HCT116 (cell line): ENCODE measurements at places on chromosomes 13 and 19. TPM values are rescaled to one million over a fixed set of nuclear protein-coding genes. Genes with fewer than 3 reads are reported as not detected.

DNA sequence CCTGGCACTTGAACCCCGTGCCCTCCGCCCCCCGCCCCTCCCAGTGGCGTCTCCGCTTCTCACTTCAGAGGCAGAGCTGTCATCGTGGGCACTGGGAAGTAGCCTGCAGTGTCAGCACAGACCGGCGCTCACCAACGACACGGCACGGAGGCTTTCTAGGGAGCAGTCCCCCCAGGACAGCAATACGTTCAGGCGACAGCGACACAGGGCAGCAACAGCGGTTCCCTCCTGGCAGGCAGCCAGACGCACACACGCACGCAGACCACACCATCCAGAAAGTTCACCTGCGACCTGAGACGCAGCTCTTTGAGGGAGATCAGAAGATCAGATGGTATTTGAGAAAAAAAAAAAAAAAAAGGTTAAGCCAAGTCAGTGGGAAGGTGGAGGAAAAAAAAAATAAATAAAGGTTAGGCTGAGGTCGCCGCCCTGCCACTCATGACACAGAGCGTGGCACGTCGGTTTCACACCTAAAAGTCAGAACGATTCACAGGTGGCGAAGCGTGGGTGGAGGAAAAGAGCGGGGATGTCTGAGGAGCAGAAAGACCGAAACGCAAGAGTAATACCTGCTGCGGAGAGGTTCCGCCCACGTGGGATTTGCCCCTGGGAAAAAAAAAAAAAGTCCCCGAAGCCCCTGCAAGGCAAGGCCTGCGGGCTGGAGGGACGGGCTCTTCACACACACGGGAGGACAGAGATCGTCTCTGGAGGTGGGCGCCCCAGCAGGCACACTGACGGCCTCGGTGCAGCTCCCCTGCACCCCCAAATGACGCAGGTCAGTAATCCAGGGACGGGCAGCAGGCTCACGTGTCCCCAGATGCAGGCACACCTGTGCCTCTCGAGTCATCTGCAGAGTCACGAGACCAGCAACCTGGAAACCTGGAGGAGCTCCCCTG, 94.5 kb downstream of the GNG7 start:
- H3K4me3 ChIP-seq, result no peak overlapping the region
- H3K27ac ChIP-seq, result no peak overlapping the region
- DNase-seq, result no peak
- peaks cover 10% of the 10 kb centered on the region for H3K4me1 ChIP-seq

TMEM143 gene
- total RNA-seq, result 13.2 TPM

DNA sequence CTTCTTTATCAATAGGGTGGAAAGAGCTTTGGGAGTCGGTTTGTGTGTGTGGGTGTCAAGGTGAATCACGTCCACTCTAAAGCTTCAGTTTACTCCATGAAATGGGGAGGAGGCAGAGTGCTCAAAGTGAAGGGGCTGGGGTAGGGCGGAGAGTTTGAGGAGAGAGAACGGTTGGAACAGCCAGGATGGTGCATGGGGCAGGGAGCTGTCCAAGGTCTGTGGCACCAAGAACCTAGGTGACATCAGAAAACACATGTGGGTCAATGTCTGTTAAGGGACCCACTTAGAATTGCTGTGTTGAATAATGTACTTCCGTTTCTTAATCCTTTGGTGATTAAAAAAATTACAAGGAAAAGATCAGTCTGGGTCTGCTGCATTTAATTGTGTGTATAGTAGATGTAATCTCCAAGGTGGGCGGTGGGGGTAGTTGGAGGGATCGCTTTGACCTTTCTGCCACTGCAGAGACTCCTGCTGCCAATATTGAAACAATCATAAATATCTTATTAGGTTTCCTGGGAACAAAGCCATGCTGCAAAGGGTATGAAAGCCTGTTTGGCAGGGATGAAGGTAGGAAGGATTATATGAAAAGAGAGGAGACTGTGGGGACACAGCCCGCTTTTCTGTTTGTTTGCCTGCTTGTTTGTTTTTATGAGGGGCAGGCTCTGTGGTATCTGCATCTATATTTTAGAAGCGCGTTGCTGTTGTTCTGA, 122.3 kb downstream of the ATP8A2 start:
- no peak overlapping the region for H3K27ac ChIP-seq
- no peaks in the 10 kb centered on the region for H3K4me1 ChIP-seq
- no peak overlapping the region for H3K4me3 ChIP-seq
- no peaks in the 10 kb centered on the region for H3K36me3 ChIP-seq

ABHD17A gene
- total RNA-seq, result 68.2 TPM

CASP14 gene
- total RNA-seq, result not detected

STOML3 gene
- total RNA-seq, result not detected

GRCh38 chr13:31670831-31671617, 68.3 kb upstream of the RXFP2 start:
- H3K27me3 ChIP-seq, result peaks cover 27% of the 10 kb centered on the region
- H3K36me3 ChIP-seq, result no peaks in the 10 kb centered on the region
- no peaks in the 10 kb centered on the region for H3K4me1 ChIP-seq
- DNase-seq, result no peak
- no peak overlapping the region for H3K27ac ChIP-seq

GRCh38 chr13:112174476-112175110, 107.6 kb downstream of the SOX1 start:
- no peak for DNase-seq
- H3K36me3 ChIP-seq, result no peaks in the 10 kb centered on the region
- peaks cover 15% of the 10 kb centered on the region; the same call in 1 of the 2 replicates for H3K27me3 ChIP-seq
- no peak overlapping the region for H3K4me3 ChIP-seq

DNA sequence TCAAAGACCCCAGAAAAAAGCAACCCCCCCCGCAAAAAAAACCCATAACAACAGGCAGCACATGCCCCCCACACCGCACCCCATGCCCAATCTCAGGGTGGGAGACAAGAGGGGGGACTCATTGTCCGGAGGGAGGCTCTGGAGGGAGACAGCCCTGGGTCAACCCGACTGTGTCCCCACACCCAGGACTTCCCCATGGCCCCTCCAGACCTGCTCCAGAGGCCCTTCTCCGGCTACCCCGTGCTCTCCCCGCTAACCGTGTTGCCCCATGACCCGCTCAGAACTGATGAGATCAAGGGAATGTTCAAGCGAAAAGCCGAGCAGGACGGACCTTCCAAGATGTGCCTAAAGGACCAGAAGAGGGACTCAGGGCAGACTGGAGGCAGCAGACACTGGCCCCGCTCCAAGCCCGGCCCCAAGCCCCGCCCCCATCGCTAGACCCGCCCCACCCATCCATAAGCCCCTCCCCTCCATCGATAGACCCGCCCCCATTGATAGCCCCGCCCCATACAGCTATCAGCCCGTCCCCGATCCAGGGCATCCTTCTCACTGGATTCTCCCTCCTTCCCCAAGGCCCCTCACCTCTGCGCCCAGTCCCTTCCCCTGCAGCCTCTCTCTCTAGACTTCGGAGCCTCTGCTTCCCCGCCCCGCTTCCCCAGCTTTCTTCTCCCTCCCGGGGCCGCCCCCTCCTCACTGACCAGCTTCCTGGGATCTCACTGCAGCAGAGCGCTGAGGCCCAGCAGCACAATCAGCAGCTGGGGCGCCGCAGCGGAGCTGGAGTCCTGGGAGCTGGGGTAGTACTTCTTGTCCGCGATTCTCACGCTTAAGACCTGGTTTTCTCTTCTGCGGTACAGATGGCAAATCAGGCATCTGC, 2.2 kb downstream of the BST2 start:
- peaks cover 4% of the 10 kb centered on the region; the same call in 1 of the 2 replicates for H3K4me1 ChIP-seq
- no peak overlapping the region for H3K27ac ChIP-seq
- no peaks in the 10 kb centered on the region for H3K27me3 ChIP-seq
- DNase-seq, result no peak
- H3K4me3 ChIP-seq, result no peak overlapping the region

KHSRP gene
- 553 TPM for total RNA-seq

RTBDN gene
- total RNA-seq, result 25.1 TPM

DNA sequence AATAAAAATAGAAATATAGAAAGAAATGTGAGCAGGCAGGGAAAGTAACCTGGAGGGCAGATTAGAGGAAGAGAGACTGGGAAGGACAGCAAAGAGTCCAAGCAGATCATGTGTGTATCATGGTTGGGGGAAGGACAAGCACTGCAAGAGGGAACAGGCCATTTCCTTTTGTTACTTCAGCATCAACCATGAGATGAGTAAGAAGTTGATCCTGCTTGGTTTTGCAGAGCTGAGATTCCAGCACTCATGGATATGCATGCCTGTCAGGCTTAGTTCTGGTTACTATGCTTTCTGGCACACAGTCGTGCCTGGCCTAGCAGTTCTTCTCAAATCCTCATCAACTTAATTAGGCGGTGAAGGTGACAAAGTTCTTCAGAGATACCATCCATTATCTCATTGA, 18.1 kb downstream of the NALCN start:
- H3K4me3 ChIP-seq, result no peak overlapping the region
- H3K4me1 ChIP-seq, result peaks cover 4% of the 10 kb centered on the region; the same call in 1 of the 2 replicates
- H3K27me3 ChIP-seq, result no peaks in the 10 kb centered on the region
- no peak overlapping the region for H3K27ac ChIP-seq

DNA sequence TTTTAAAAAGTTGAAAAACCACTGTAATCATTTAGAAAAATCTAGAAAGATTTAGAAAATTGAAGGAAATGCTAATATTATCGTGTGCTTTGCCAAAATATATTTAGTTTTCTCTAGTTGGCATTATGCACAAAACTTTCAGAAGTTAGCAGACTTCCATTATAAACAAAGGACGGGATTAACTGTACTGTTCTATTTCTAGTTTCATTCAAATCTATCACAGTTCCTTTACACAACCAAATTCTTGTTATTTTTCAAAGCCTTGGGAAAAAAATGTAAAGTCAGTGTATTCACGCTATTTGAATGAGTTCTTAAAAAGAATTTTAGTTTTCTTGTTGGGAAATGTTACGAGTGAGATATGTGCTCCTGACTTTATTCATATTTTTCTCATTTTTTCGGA, 277.8 kb downstream of the LMO7 start:
- H3K4me1 ChIP-seq, result no peaks in the 10 kb centered on the region
- no peak overlapping the region for H3K27ac ChIP-seq
- no peaks in the 10 kb centered on the region for H3K27me3 ChIP-seq
- H3K4me3 ChIP-seq, result no peak overlapping the region

- H3K4me3 ChIP-seq, result no peak overlapping the region
- H3K27me3 ChIP-seq, result no peaks in the 10 kb centered on the region
- H3K36me3 ChIP-seq, result no peaks in the 10 kb centered on the region
- no peaks in the 10 kb centered on the region for H3K4me1 ChIP-seq
- DNase-seq, result no peak
Observed at GRCh38 chr19:6402837-6403608, 10.1 kb upstream of the GTF2F1 start.

DNA sequence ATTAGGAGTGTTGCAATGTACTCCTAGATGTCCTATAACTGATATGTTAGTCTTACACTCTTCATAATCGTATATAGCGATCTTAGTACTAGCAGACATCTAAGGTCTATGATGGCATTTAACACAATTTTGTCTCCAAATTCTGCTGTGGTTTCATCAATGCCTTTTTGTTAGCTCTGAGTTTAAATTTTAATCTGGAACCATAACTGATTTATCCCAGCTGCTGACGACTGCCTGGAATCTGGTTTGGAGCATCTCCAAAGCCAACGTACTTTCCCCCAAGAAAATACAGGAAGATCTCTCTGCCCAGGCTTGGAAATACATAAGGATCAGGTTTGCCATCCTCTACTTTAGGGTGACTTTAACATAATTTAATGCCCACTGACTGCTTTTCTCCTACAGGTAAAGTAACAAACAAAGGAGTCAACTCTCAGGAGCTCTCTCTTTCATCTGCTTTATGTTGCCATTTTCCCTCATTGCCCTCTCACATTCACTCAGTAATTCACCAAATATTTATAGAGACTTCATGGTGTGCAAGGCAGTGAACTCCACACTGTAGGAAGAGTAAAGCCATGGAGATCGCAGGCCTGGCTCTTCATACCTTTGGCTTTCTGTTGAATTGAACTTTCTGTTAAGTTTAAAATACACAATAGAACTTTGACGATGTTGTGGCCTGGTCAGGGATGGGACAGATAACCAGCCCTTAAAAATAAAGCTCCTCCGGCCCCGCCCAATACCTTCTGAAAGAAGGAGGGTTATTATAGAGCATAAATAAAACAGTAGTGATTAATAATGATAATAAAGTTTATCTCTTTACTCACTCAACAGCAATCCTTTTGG, 23.3 kb upstream of the SPART start:
- no peaks in the 10 kb centered on the region for H3K4me1 ChIP-seq
- no peak overlapping the region for H3K27ac ChIP-seq
- H3K4me3 ChIP-seq, result no peak overlapping the region
- no peaks in the 10 kb centered on the region for H3K36me3 ChIP-seq
- H3K27me3 ChIP-seq, result no peaks in the 10 kb centered on the region

RFPL4AL1 gene
- total RNA-seq, result not detected

FCGBP gene
- total RNA-seq, result 5.7 TPM

ADAT3 gene
- total RNA-seq, result 15.9 TPM

- peaks cover 16% of the 10 kb centered on the region; the same call in 1 of the 2 replicates for H3K27me3 ChIP-seq
- no peak overlapping the region for H3K4me3 ChIP-seq
- H3K27ac ChIP-seq, result no peak overlapping the region
- no peak for DNase-seq
Observed at GRCh38 chr13:112248862-112249592, 127.1 kb upstream of the SPACA7 start.

- H3K4me3 ChIP-seq, result no peak overlapping the region
- DNase-seq, result no peak
- H3K36me3 ChIP-seq, result no peaks in the 10 kb centered on the region
- no peaks in the 10 kb centered on the region for H3K27me3 ChIP-seq
- H3K4me1 ChIP-seq, result peaks cover 21% of the 10 kb centered on the region
Observed at GRCh38 chr13:33353210-33353609, 67.7 kb upstream of the STARD13 start.

DNA sequence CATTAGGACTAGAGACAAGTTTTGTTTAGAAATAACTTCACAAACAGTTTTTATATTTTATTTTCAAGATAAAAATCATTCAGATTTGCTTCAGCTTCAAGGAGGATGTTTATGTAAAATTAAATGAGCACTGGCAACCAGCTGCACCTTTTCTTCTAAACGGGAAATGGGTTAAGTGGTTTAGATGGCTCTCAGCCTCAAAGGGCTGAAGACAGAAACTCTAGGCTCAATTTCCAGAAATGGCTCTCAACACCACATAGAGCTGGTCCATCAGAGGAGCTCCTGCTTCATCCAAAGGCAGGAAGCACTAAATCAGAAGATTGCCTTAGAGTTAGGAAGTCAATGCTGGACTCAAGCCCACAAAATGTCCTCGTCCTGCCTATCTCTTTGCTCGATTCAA, 74.7 kb downstream of the ZNF429 start:
- H3K4me1 ChIP-seq, result no peaks in the 10 kb centered on the region
- no peaks in the 10 kb centered on the region for H3K27me3 ChIP-seq
- H3K36me3 ChIP-seq, result no peaks in the 10 kb centered on the region
- no peak for DNase-seq
- no peak overlapping the region for H3K27ac ChIP-seq

GRCh38 chr19:6357174-6357573, 4.2 kb upstream of the CLPP start:
- no peak for DNase-seq
- no peak overlapping the region for H3K27ac ChIP-seq
- no peak overlapping the region for H3K4me3 ChIP-seq
- H3K27me3 ChIP-seq, result no peaks in the 10 kb centered on the region

DNA sequence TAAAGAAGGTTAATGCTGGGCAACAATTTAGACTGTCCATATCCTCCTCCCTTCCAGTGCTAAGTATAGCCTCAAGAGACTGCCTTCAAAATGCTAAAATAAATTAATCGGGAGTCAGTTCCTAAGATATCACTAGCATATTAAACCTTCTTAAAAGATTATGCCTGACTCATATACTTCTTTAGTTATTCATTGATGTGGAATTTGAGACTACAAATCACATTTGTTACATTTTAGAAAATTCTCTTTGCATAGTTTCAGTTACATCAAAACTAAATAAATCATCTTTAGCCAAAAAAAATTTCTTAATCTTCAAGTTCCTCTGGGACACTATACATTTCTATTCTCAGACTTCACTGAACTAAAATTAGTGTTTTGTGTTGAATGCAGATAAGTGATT, 769.1 kb downstream of the PCDH9 start:
- no peak for DNase-seq
- no peaks in the 10 kb centered on the region for H3K4me1 ChIP-seq
- H3K36me3 ChIP-seq, result no peaks in the 10 kb centered on the region
- no peak overlapping the region for H3K4me3 ChIP-seq
